Cortex of kidney (tissue), 1 donor: ENCODE measurements at places on chromosomes 11 and 22.

- no peak for DNase-seq
Measured at GRCh38 chr22:30600921-30601320, 6.1 kb upstream of the TCN2 start.

DNA sequence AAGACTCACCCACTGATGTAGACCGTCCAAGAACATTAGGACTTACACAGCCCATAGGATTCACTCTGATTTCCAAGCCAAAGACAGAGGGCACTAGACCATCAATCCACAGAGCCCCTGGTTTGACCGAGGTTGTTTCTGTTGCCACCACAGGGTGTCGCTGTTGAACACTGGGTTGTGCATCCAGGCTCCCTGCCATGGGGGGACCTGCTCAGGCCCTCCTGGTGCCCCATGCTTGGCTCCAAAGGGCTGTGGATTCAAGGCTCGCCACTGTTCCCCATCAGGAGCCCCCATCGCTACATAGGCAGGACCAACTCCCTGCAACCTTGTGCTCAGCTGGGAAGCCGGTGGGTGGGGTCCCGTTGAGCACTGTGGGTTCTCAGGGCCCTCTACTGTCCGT, 128.0 kb upstream of the ANO1 start:
- no peak for DNase-seq

- DNase-seq, result no peak
Measured at GRCh38 chr11:110032957-110033570, 60.1 kb upstream of the ZC3H12C start.

DNA sequence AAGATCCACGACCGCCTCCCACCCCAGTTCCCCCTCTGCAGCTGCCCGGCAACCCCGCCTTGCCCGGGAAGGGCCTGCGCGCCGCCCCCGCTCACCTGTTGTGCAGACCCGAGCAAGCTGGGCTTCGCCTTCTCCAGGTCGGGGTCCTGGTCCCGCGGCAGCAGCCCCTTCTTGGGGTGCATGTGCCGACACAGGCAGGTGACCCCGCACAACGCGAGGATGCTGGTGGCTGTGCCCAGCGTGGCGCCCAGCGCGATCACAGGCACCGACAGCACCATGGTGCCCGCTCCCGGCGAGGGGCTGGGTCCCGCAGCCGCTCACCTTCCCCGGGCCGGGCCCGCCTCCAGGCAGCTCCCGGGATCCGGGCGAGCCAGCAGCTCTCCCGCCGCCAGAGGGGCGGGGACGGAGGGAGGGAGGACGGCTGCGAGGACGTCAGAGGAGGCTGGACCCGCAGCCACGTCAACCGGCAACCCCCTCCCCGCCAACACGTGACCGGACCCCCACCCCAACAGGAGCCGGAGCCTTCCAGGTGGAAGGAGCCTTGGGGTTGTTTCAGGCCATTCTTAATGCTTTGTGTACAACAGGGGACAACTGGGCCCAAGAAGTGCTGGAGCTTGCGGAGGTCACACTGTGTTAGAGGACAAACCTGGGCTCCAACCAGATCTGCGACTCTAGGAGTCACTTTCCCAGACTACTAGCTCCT, at the start of gene SYT13:
Gene SYT13, minus strand, starts transcription at position 412 of the 703 bp plus-strand sequence. Its CDS starts 134 bp downstream, at position 278.
- no peak for DNase-seq

DNA sequence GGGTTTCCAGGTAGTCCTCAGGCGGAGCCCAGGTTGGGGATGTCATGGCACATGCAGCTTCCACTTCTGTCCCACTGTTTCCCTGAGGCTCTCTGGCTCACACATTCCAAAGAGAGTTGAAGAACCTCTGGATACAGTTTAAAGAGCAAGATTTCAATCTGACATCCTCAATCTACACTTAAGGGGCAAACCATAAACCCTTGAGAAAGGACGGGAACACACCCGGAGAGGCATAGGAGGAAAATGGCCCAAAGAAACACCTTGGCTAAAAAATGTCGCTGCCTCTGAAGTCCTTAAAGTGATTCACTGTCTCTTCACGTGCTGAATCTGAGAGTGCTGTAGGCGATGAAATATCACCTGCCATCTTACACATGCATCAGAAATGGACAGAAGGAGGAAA, 70.9 kb upstream of the ARFGAP3 start:
- no peak for DNase-seq

DNA sequence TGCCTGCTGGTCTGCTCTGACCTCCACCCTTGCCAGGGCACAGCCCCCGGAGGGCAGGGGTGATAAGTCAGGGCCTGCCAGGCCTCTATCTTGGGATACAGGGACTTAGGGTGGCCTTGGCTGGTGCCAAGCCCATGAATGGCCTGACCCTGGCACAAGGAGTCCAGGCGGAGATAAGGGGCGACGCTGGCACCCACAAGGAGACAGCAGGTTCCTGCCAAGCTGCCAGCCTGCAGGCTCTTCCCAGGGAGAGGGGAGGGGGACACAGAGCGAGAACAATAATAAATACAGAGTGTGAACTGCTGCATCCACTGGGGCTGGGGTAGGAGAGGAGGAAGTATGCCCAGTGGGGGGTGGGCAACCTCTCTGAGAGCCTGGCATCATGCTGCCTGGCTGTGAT, 978 bp downstream of the CSDC2 start:
- DNase-seq, result no peak

GRCh38 chr22:24996420-24996952, 44.0 kb downstream of the KIAA1671 start:
- no peak for DNase-seq

DNA sequence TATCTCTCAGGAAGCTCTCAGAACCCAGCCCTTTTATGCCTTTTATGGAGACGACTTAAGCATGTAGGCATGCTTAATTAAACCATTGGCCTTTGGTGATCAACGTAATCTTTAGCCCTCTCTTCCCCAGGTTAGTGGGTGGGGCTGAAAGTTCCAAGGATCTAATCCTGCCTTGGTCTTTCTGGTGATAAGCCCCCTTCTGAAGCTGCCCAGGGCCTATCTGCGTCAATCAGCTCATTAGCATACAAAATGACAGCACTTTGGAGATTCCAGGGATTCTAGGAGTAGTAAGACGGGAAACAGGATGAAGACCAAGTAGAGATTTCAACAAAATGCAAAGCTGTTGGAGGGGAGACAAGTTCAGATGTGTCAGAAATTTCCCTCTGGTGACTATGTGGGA, 3.1 kb downstream of the FAM118A start:
- DNase-seq, result no peak

GRCh38 chr11:67642173-67643120, 2.9 kb upstream of the TBX10 start:
- no peak for DNase-seq

- DNase-seq, result no peak
Measured at GRCh38 chr11:14240221-14240620, 118.8 kb downstream of the RRAS2 start.

- DNase-seq, result no peak
Measured at GRCh38 chr22:27576413-27576812, 225.1 kb downstream of the MN1 start.

- DNase-seq, result no peak
Measured at GRCh38 chr22:21642584-21643448, 714 bp downstream of the SDF2L1 start.

DNA sequence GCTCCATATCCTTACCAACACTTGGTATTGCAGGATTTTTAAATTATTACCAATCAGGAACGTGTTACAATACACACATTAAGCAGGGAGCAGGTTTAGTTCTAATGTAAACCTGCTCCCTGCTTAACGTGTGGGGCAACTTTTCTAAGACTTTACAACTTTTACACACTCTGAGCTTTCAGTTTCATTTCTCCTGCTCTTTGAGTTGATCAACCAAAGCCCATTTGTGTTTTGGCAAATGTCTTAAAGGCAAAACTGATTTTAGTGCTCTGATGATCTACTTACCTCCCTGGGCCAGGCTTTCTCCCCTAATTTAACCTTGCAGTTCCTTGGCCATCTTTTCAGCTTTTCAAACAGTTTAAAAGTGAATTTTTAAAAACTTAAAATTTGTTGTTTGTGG, 70.9 kb downstream of the ZBTB44 start:
- no peak for DNase-seq

- DNase-seq, result no peak
Measured at GRCh38 chr22:41557401-41558240, 3.2 kb upstream of the CSDC2 start.

DNA sequence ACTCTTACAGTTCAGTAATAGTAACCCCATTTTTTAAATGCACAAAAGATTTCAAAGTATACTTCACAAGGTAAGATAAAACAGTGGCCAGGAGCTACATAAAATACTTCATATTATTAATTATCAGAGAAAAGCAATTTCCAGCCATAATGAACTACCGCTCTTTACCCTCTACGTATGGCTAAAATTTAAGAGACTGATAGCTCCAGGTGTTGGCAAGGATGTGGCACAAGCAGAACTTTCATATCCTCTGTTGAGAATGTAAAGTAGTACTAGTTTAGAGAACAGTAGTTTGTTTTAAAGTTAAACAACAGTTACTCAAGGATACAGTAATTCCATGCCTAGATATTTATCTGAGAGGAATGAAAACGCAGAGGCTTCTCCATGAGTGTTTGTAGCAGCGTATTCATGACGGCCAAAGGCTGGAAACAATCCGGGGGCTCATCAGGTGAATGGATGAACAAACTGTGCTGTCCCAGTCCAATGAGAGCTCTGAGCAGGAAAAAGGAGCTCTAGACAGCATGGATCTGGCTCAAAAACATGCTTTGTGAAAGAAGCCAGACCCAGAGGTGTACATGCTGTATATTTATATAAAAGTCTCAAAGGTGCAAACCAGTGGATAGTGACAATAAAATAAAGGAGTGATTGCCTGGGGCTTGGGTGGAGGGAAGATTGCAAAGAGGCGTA, 85.5 kb downstream of the PACS1 start:
- no peak for DNase-seq

- DNase-seq, result no peak
Measured at GRCh38 chr11:46527591-46528130, 66.2 kb downstream of the AMBRA1 start.

GRCh38 chr11:31509051-31509428, 382 bp downstream of the IMMP1L start:
- DNase-seq, result no peak

GRCh38 chr11:126186708-126187529, 24.5 kb downstream of the RPUSD4 start:
- DNase-seq, result no peak
